ENCODE measurements at places on chromosomes 3 and 15.

DNA sequence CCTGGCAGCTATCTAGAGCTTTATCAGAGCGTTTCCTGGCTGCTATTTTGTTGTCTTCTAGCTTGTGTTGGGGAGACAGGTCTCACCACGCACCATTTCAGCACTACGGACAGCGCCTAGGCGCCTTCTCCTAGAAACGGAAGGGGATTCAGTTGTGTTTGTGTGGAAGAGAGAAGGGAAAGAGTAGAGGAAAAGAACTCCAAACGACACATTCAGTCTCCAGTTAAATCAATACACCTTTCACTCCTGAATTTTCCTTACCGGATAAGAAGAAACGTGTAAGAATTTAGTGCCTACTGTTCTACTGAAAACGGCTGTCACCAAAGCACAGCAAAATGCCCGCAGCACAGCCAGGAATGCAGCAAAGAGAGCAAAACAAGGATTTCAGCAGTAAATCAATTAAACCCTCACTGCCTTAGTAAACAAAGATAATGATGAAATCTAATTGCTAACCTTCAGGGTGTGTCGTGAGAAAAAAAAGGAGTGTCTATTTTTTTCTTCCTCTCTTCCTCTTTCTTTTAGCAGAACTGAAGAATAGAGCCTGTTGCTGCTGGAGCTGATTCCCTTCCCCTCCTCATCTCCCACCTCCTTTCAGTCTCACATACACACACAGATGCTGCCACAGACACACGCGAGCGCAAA, 412 bp upstream of the CTXN2 start:
- DNase-seq, result peak; percentile 86

- no peak for DNase-seq
Measured at GRCh38 chr3:186628756-186629155, 11.4 kb upstream of the FETUB start.

- DNase-seq, result no peak
Measured at GRCh38 chr15:59413577-59413976, 24.4 kb upstream of the FAM81A start.

DNA sequence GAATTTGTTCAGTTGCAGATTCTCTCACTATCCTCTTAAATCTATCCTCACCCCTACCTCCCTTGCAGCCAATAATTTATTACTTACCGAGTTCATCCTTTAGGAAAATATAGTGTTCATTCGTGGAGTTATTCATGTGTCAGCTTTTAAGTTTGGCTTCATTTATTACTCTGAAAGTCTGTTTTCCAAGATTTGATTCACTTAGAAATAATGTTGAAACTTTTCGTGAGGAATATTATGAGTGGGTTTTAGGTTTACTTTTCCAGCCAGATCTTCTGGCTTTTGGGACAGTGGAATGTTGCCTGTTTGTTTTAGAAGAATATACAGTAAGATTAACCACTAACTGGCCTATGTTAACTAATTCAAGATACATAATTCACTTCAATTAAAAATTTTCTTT, 161.0 kb upstream of the CGNL1 start:
- no peak for DNase-seq

GRCh38 chr15:89450076-89451006, 46.0 kb downstream of the RHCG start:
- DNase-seq, result no peak

DNA sequence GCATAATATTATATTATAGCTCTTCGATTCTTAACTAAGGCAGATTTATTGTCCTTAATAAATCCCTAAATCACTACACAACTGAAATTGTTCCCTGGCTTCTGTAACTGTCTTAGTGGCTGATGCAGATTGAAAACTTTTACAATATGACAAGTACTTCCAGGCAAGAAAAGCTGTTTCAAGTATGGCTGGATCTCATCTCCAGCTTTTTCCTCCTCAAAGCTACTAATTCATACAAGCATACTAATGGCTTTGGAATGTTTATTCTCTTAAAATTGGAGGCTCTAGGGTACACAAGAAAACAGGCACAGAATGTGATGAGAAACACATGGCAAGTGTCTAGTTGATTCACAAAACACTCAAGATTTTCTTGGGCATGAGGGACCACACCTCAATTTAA, 351.5 kb upstream of the ICE2 start:
- no peak for DNase-seq

DNA sequence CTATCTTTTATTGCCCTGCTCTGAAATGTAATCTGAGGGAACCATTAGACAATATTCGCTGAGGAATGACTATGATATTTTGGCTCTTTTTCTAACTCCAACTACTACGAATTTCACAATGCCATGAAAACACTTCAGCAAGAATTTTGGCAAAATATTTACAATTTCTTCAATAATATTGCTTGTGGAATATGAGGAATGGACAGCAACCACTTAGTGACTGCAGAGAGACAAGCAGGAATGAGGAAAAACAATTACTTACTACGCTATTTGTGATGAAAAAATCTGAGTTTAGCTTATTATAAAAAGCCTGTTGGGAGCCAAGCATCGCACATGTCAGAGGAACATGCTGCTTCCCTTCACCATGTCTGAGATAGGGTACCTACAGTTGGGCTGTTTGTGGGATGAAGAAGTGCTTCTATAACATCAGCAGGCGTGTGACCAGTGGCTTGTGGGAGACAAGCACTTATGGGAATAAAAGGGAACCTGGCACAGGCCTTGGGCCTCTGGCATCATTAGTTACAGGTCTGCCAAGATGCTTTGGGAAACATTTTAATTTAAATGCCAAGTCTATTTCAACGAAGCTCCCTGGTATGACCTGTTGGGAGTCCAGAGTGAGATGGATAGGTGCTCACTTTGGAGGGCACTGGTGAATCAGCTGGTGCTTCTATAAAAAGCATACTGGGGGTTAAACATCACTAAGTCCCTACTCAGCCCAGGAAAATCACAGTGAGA, 2.7 kb upstream of the PLCL2 start:
- no peak for DNase-seq

DNA sequence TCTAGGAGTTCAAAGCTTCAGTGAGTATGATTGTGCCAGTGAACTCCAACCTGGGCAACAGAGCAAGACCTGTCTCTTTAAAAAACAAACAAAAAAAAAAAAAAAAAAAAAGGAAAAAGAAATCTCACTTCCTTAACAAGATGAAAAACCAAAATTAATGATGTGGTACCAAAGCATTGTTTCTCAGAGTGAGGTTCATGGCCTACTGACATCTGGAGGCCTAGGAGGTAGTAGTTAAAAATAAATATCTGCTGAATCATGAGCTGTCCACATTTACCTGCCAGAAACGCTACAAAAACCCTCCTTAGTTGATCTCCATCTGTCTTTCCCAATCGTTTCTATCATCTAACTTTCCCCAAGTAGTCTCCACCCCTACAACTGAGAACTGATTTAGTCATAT, 51.2 kb downstream of the EPHA6 start:
- no peak for DNase-seq

DNA sequence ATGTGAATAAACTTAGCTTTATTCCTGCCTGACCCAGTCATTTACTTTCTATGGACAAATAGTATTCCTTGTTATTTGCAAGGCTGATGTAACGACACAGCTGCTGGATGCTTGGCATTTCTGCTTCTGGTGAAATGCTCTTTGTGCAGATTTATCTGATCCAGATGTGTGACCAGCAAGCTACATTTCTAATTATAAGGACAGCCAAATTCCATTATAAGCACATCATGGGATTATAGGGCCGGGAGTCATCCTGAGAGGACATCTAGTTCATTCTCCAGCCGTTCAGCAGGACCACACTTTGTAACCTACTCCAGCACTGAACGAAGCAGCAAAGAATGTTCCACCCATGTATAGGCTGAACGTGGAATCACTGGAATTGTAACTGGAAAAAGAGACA, 42.9 kb downstream of the FNDC3B start:
- peak; percentile 72 for DNase-seq

DNA sequence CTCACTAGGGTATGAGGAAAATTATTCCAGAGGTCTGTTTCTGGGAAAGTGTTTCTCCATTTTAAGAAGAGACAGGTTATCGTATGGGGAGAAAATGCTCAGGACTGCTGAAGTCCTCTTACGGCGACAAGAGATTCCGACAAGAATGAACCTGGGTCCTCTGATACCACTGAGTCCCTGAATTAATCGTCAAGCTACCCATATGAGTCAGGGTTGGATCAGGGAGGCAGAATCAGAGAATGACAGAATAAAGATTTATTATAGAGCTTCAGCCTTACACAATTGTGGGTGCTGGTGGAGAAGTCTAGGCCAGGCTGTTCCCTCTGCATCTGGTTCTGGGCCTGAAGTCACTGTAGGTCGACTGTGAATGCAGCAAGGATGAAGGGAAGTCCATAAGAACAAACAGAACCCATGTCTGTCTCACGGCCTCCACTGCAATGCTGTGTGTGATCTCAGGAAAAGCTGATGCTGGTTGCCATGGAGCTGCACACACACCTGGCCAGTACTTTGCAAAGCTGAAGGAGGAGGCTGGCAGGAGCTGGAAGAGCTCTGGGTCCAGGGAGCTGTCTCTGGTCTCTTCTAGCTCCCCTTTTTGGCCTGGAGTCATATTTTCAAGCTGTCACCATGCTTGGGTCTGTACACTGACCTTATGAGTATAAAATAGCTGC, 83.9 kb downstream of the HHLA2 start:
- DNase-seq, result no peak
